ENCODE measurements at places on chromosomes 16 and 17. TPM values are rescaled to one million over a fixed set of nuclear protein-coding genes. Genes with fewer than 3 reads are reported as not detected.

The PRSS36 gene
- total RNA-seq = 0.38 TPM

- peaks cover 11% of the 10 kb centered on the region for H3K27me3 ChIP-seq
- no peak overlapping the region for H3K27ac ChIP-seq
- H3K4me3 ChIP-seq = no peak overlapping the region
- H3K36me3 ChIP-seq = no peaks in the 10 kb centered on the region
- no peaks in the 10 kb centered on the region for H3K4me1 ChIP-seq
- no peak for DNase-seq
Observed at GRCh38 chr17:40562838-40563219, 2.4 kb downstream of the CCR7 start.

The RND2 gene
- 0.03 TPM for total RNA-seq

GRCh38 chr16:86027373-86028126, 128.6 kb downstream of the IRF8 start:
- peaks cover 13% of the 10 kb centered on the region for H3K4me1 ChIP-seq
- no peak overlapping the region for H3K4me3 ChIP-seq
- no peak for DNase-seq
- H3K27ac ChIP-seq = no peak overlapping the region
- H3K27me3 ChIP-seq = no peaks in the 10 kb centered on the region

The HEATR9 gene
- total RNA-seq = not detected

GRCh38 chr17:18332909-18333489, 17.9 kb downstream of the SMCR8 start:
- peaks cover 38% of the 10 kb centered on the region for H3K36me3 ChIP-seq
- no peak overlapping the region for H3K27ac ChIP-seq
- H3K4me1 ChIP-seq = no peaks in the 10 kb centered on the region
- no peaks in the 10 kb centered on the region for H3K27me3 ChIP-seq

The PKMYT1 gene
- 80.8 TPM for total RNA-seq

DNA sequence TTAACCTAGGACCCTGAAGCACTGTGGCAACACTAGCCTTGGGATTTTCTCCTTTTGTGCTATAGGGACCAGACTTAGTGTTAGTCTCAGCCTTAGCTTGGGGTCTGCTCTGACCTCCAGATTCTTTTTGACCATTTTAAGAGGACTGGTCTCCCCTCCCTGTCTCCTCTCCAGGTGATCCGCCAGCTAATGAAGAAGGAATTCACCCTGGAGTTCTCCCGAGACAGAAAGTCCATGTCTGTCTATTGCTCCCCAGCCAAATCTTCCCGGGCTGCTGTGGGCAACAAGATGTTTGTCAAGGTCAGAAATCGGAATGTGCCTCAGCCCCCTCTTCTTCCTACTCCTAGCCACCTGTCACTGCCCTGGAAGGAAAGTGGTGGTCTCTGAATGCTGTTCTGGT, 19.5 kb downstream of the ATP2A1 start:
- H3K27ac ChIP-seq = no peak overlapping the region
- H3K36me3 ChIP-seq = no peaks in the 10 kb centered on the region
- no peaks in the 10 kb centered on the region for H3K27me3 ChIP-seq
- no peaks in the 10 kb centered on the region for H3K4me1 ChIP-seq

The DUSP3 gene
- total RNA-seq = 39.7 TPM

DNA sequence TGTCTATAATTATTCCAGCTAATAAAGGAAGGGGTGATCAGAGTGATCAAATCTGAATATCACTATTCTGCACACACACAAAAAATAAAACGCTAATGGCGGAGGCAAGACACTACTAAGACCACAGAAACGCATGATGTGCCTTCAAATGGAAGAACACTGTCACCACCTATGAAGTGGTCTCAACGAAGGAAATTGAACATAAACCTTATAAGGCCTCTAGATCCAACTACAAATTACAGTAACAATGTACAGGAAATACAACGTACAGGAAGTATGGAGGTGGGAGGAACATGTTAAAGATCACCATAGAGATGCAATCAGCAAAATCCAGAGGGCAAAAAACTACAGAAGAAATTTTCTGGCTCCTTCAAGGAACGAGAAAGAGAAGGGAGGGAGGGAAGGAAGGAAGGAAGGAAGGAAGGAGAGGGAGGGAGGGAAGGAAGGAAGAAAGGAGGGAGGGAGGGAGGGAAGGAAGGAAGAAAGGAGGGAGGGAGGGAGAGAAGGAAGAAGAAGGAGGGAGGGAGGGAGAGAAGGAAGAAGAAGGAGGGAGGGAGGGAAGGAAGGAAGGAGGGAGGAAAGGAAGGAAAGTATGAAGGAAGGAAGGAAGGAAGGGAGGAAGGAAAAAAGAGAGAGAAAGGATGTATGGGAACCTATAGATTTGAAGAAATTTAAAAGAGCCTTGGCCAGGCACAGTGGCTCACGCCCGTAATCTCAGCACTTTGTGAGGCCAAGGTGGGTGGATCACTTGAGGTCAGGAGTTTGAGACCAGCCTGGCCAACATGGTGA, 3.1 kb upstream of the SGCA start:
- H3K27me3 ChIP-seq = no peaks in the 10 kb centered on the region
- no peak overlapping the region for H3K4me3 ChIP-seq
- no peak for DNase-seq
- no peak overlapping the region for H3K27ac ChIP-seq

GRCh38 chr16:83586461-83587200, 221.1 kb upstream of the HSBP1 start:
- no peaks in the 10 kb centered on the region for H3K4me1 ChIP-seq
- no peaks in the 10 kb centered on the region for H3K36me3 ChIP-seq
- DNase-seq = no peak
- no peak overlapping the region for H3K4me3 ChIP-seq
- no peak overlapping the region for H3K27ac ChIP-seq

DNA sequence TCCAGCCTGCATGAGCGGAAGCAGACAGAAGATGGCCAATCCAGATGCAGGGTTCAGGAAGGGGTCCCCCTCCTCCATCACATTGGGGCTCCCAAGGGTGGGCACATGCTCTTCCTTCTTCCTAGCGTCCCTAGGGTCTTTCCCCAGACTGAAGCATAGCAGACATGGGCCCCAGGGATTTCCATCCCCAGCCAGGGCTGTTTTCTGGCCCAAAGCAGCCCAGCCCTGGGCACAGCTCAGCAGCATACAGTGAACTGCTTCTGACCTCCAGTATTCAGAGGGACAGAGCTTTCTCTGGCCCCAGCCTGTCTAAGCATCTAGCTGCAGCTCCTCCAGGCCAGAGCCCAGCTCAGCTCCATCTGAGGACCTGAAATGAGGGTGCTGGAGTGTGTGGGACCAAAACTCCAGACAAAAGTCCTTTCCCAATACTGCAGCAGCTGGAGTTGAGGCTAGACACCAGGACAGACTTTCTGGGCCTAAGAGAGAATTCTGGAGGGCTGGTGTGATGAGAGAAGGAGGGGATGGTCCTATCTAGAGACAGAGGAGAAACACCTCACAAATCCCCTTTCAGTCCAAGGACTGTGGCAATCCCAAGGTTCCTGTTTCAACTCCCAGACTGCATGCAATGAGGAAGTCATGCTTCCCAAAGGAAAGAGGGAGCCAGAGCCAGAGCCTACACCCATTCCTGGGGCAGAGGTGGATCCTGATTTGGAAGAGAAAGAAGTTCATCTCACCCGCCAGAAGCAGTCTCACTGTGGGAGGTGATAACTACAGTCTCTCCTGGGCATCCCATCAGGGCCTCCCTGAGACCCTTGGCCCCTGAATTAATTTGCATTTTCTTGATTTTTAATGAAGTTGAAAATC, 4.5 kb upstream of the FOXN1 start:
- no peak overlapping the region for H3K27ac ChIP-seq
- peaks cover 31% of the 10 kb centered on the region for H3K27me3 ChIP-seq
- DNase-seq = no peak

The MILR1 gene
- not detected for total RNA-seq

The C16orf86 gene
- not detected for total RNA-seq

DNA sequence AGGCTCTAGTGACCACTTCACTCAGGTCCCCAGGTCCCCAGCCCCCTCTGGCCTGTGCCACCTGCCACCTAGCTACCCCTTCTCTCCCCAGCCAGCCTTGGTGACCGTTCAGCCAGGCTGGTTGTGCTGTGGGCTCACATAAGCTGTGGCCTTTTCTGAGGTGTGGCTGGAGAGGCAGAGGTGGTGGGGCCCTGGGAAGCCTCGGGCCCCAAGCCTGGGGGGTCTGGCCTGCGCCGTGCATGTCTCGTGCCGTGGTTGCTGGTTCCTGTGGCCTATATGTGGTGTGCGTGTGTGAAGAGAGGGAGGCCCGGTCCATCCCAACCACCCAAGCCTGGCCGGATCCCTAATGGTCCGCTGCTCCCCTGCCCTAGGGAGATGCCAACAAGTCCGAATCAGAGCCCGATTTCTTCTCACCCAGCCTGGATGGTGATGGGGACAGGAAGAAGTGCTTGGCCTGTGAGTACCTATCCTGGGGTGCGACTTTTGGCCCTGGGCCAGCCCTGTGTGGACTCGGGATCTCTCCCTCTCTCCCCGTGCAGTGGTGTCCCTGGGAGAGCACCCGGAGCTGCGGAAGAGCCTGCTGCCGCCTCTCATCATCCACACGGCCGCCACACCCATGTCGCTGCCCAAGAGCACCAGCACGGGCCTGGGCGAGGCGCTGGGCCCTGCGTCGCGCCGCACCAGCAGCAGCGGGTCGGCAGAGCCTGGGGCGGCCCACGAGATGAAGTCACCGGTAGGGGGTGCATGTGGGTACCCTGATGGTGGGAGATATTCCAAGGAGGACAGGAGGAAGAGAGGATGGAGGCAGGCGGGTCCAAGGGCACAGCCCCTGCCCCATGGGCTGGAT, 35.9 kb downstream of the CACNA1G start:
- H3K27me3 ChIP-seq = peaks cover 14% of the 10 kb centered on the region
- no peak for DNase-seq
- H3K36me3 ChIP-seq = no peaks in the 10 kb centered on the region
- H3K4me1 ChIP-seq = no peaks in the 10 kb centered on the region
- H3K27ac ChIP-seq = no peak overlapping the region

The WNT9B gene
- total RNA-seq = not detected

The OR1F1 gene
- total RNA-seq = not detected

Measured in SJSA1 (cell line).